Lung (tissue), 17 donors: ENCODE measurements at places on chromosomes 4 and X. TPM values are rescaled to one million over a fixed set of nuclear protein-coding genes. Genes with fewer than 3 reads are reported as not detected.

- no peaks in the 10 kb centered on the region for H3K4me1 ChIP-seq
- H3K4me3 ChIP-seq = no peak overlapping the region
- no peaks in the 10 kb centered on the region for H3K27me3 ChIP-seq
- H3K27ac ChIP-seq = no peak overlapping the region
- DNase-seq = no peak
These were observed 5.4 kb upstream of the PHEX start for GRCh38 chrX:22026731-22027130.

The PCDH18 gene
- 1.7 TPM for polyA plus RNA-seq

The FHIP1A gene
- polyA plus RNA-seq = 2.2 TPM

The SETD7 gene
- 15.5 TPM for polyA plus RNA-seq

The FOXR2 gene
- not detected for polyA plus RNA-seq

The PNMA3 gene
- 0.28 TPM for polyA plus RNA-seq

DNA sequence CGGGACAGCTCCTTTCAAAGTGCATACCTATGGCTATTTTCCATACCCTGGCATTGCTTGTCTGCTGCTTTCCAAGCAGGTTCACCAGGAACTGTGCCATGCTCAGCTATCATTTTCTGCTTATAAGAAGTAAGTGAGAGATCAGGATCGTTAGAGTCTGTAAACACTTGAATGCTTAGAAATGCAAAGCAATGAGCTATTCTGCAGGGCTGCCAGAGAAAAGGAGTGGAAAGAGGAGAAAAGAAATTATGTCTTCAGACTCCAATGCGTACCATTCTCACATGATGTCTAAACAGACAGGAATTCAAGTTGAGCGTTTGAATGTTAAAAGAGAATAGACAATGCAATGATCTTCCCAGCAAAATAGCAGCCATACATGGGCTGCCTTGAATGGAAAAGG lies 245.5 kb upstream of the SLC7A11 start:
- peak; percentile 70 for DNase-seq
- H3K4me1 ChIP-seq = peaks cover 17% of the 10 kb centered on the region
- H3K4me3 ChIP-seq = no peak overlapping the region
- no peaks in the 10 kb centered on the region for H3K36me3 ChIP-seq
- no peak overlapping the region for H3K27ac ChIP-seq

The ASB12 gene
- polyA plus RNA-seq = 0.11 TPM

The SOWAHB gene
- 1.9 TPM for polyA plus RNA-seq

DNA sequence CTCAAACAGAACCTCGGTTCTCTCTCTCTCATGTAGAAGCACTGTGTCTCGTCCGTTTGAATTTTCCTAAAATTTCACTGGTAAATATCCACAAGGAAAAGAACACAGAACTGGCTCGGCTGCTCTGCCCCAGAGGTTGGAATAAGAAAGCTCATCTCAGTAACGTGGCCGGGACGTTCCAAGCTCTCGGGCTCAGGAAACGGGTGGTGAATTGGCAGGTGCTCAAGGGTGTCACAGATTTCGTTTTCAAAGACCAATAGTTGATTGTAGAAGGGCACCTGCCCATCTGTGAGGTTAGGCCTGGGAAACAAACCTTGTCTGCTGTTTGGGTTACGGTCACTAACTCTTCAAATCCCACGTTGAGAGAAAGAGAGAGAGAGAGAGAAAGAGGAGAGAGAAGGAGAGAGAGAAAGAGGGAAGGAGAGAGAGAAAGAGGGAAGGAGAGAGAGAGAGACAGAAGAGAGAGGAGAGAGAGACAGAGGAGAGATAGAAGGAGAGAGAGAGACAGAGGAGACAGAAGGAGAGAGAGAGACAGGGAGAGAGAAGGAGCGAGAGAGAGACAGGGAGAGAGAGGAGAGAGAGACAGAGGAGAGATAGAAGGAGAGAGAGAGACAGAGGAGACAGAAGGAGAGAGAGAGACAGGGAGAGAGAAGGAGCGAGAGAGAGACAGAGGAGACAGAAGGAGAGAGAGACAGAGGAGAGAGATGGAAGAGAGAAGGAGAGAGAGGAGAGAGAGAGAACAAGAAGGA lies 106.6 kb downstream of the CRLF2 start:
- no peak for DNase-seq
- no peaks in the 10 kb centered on the region for H3K4me1 ChIP-seq
- H3K27me3 ChIP-seq = no peaks in the 10 kb centered on the region
- H3K27ac ChIP-seq = no peak overlapping the region
- H3K36me3 ChIP-seq = no peaks in the 10 kb centered on the region

DNA sequence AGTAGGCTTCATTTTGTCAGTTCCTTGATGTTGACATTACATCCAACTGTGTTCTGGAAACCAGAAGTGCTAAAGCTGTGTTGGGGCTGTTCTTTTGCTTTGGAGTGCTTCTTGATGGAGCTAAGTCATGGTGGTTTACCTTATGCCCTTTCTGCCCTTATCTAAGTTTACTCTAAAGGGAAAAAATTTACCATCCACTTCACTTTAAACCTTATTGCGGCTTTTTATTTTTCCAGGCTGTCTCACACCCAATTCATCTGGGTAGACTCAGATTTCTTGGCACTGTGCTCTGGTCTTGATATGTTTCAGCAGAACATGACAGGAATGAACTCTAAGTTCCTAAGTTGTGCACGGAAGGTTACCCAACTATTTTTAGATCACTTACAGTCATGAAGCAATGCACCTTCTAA lies 104.7 kb upstream of the TTC29 start:
- peaks cover 2% of the 10 kb centered on the region for H3K27me3 ChIP-seq
- no peaks in the 10 kb centered on the region for H3K36me3 ChIP-seq
- H3K4me1 ChIP-seq = no peaks in the 10 kb centered on the region
- DNase-seq = peak; percentile 83

- no peak overlapping the region for H3K27ac ChIP-seq
- peak; percentile 52 for DNase-seq
- no peak overlapping the region for H3K4me3 ChIP-seq
- no peaks in the 10 kb centered on the region for H3K36me3 ChIP-seq
These were observed 177.8 kb upstream of the ATP6AP2 start for GRCh38 chrX:40402831-40403533.

- no peaks in the 10 kb centered on the region for H3K27me3 ChIP-seq
- no peak overlapping the region for H3K27ac ChIP-seq
- no peaks in the 10 kb centered on the region for H3K4me1 ChIP-seq
- no peaks in the 10 kb centered on the region for H3K36me3 ChIP-seq
- H3K4me3 ChIP-seq = no peak overlapping the region
These were observed 178.2 kb downstream of the RTL9 start for GRCh38 chrX:110536816-110537215.

DNA sequence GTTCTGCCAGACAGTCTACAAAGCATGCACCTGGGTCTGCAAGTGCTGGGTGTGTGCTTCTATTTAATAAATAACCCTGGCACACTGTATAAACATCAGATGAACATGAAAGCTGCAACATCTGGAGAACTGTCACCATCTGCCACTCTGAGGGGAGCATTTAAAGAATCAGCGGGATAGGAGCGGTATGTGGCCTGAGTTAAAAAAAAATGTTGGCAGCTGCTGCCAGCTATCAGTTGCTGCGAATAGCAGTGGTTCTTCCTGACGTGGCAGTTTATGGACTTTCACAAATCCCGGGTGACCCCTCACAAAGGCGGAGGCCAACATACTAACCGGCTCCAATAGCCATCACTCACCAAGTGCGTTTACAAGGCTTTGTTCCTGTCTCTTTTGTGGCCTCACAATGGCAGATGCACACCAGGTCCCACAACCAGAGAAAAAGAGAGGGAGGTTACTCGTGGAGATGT lies 95.1 kb downstream of the RASL11B start:
- peaks cover 29% of the 10 kb centered on the region for H3K4me1 ChIP-seq
- H3K4me3 ChIP-seq = no peak overlapping the region
- H3K36me3 ChIP-seq = no peaks in the 10 kb centered on the region
- H3K27ac ChIP-seq = no peak overlapping the region

The ELF2 gene
- 19.9 TPM for polyA plus RNA-seq

The SPACA5 gene
- not detected for polyA plus RNA-seq

- H3K4me1 ChIP-seq = peaks cover 8% of the 10 kb centered on the region
- H3K4me3 ChIP-seq = no peak overlapping the region
- no peaks in the 10 kb centered on the region for H3K27me3 ChIP-seq
- H3K36me3 ChIP-seq = no peaks in the 10 kb centered on the region
- no peak for DNase-seq
These were observed 19.6 kb downstream of the FAT1 start for GRCh38 chr4:186704057-186704456.

The F9 gene
- polyA plus RNA-seq = not detected

GRCh38 chr4:145840162-145840768 lies 98.4 kb downstream of the ZNF827 start:
- H3K4me1 ChIP-seq = no peaks in the 10 kb centered on the region
- peak; percentile 53 for DNase-seq
- no peak overlapping the region for H3K27ac ChIP-seq

GRCh38 chr4:178086320-178086719 lies 644.1 kb upstream of the AGA start:
- H3K27me3 ChIP-seq = no peaks in the 10 kb centered on the region
- H3K36me3 ChIP-seq = no peaks in the 10 kb centered on the region
- H3K27ac ChIP-seq = no peak overlapping the region
- H3K4me1 ChIP-seq = no peaks in the 10 kb centered on the region
- DNase-seq = peak; percentile 5

DNA sequence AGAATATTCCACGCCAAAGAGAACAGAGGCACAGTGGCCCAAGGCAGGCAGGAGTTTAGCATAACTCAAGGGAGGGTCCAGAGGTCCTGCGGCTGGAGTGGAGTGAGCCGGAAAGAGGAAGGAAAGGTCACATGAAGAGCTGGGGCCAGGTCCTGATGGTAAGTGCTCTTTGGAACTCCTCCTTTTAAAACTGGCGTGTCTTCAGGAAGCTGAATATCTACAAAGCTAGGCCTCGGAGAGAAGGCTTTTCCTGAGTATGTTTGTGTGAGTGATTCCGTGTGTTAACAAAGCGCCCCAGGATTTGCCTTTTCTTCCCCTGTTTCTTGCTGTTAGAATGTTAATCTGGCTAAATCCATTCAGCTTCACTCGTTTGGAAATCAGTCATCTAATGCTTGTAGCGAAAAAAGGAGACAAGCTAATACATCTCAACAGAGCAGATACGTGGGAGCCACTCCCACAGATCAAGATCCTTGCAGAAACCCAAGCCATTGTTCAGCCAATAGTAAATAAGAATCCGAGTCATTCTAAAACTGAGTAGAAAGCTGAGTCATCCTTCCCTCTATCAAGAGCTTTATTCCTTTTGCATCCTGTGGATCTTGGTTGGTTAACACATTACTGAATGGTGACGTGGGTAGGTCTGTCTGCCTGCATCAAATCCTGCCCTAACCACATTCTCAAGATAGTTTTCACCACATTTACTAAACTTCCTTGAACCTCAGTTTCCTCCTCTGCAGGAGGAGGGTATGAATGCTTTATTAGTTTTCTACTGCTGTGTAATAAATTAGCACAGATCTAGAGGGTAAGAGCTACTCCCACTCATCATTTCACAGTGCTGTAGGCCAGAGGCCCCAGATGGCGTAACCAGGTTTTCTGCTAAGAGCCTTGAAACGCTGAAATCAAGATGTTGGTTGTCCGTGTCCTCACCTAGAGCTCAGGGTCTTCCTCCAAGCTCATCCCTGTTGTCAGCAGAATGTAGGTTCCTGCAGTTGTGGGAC lies 43.2 kb upstream of the RBM47 start:
- peak overlapping the region; percentile 74 for H3K27ac ChIP-seq
- no peak for DNase-seq
- no peak overlapping the region for H3K4me3 ChIP-seq
- H3K4me1 ChIP-seq = no peaks in the 10 kb centered on the region
- no peaks in the 10 kb centered on the region for H3K27me3 ChIP-seq
- H3K36me3 ChIP-seq = no peaks in the 10 kb centered on the region

- no peaks in the 10 kb centered on the region for H3K27me3 ChIP-seq
- DNase-seq = no peak
- no peaks in the 10 kb centered on the region for H3K36me3 ChIP-seq
- no peak overlapping the region for H3K27ac ChIP-seq
- no peaks in the 10 kb centered on the region for H3K4me1 ChIP-seq
- no peak overlapping the region for H3K4me3 ChIP-seq
These were observed 90.0 kb downstream of the AREG start for GRCh38 chr4:74534936-74535335.

GRCh38 chr4:59374416-59374815 lies 1825.7 kb upstream of the ADGRL3 start:
- H3K4me1 ChIP-seq = no peaks in the 10 kb centered on the region
- no peaks in the 10 kb centered on the region for H3K36me3 ChIP-seq
- no peak overlapping the region for H3K27ac ChIP-seq
- no peaks in the 10 kb centered on the region for H3K27me3 ChIP-seq

DNA sequence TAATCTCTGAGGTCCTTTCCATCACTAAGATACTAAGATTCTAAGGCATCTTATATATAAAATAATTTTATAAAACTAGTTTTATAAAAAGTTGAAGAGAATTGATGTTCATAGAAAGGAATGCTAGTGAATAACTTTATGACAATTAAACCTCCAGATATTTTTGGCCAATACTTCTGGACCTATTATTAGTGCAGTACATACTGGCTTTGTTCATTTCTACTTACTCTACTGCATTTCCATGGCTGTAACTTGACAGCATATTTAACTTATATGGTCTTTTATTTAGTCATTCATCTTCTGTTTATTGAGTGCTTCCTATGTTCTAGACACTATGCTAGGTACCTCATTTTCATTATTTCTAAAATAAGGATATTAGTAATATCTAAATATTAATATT lies 6.8 kb upstream of the USP53 start:
- no peaks in the 10 kb centered on the region for H3K36me3 ChIP-seq
- H3K27me3 ChIP-seq = no peaks in the 10 kb centered on the region
- DNase-seq = peak; percentile 14
- no peak overlapping the region for H3K27ac ChIP-seq
- H3K4me3 ChIP-seq = no peak overlapping the region

DNA sequence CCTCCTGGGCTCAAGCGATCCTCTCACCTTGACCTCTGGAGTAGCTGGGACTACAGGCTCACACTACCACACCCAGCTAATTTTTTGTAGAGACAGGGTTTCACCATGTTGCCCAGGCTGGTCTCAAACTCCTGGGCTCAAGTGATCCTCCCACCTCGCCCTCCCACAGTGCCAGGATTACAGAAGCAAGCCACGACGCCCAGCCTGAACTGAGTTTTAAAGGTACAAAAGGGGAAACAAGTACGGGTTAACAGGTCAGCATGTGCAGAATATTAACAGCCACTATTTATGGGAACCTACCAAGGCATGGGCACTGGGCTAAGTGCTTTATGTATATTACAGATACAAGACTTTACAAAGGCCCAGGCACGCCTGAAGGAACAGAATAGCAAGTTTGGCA lies 164.3 kb upstream of the GPC4 start:
- no peak overlapping the region for H3K4me3 ChIP-seq
- H3K27ac ChIP-seq = no peak overlapping the region
- peaks cover 23% of the 10 kb centered on the region for H3K27me3 ChIP-seq
- H3K36me3 ChIP-seq = peaks cover 2% of the 10 kb centered on the region
- no peak for DNase-seq

- no peak overlapping the region for H3K4me3 ChIP-seq
- no peaks in the 10 kb centered on the region for H3K27me3 ChIP-seq
- H3K4me1 ChIP-seq = no peaks in the 10 kb centered on the region
- no peaks in the 10 kb centered on the region for H3K36me3 ChIP-seq
These were observed 111.2 kb upstream of the GALNT7 start for GRCh38 chr4:173057442-173057841.

The GPR173 gene
- 0.94 TPM for polyA plus RNA-seq
